ENCODE measurements at places on chromosomes 16 and 17.

- no peak for DNase-seq
These were observed 31.8 kb upstream of the NSRP1 start for GRCh38 chr17:30084788-30085187.

DNA sequence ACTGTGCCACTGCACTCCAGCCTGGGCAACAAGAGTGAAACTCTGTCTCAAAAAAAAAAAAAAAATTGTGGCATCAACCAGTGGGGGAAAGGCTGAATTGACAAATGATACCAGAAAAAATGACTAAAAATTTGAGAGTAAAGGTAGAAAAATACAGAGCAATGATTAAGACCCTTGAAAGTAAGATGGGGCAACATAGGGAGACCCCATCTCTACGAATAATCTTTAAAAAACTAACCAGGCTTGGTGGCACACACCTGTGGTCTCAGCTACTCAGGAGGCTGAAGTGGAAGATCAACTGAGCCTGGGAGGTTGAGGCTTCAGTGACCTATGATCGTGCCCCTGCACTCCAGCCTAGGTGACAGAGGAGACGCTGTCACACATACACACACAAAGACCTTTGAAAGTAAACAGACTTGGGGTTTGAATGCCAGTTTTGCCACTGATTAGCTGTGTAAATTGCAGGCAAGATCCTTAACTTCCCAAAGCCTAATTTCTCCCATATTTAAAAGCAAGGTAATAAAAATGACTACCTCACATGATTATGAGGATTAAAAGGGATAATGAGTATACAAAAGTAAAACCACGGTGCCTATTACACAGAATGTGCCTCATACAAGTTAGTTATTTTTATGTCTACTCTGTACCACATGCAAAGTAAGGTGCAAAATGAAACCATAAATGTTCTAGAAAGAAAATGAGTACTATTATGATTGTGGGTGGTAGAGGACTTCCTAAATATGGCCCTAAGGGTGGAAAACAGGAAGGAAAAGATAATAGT is 21.7 kb upstream of the PAFAH1B1 start:
- no peak for DNase-seq

- DNase-seq: no peak
These were observed 24.1 kb downstream of the CYB561 start for GRCh38 chr17:63421681-63422645.

DNA sequence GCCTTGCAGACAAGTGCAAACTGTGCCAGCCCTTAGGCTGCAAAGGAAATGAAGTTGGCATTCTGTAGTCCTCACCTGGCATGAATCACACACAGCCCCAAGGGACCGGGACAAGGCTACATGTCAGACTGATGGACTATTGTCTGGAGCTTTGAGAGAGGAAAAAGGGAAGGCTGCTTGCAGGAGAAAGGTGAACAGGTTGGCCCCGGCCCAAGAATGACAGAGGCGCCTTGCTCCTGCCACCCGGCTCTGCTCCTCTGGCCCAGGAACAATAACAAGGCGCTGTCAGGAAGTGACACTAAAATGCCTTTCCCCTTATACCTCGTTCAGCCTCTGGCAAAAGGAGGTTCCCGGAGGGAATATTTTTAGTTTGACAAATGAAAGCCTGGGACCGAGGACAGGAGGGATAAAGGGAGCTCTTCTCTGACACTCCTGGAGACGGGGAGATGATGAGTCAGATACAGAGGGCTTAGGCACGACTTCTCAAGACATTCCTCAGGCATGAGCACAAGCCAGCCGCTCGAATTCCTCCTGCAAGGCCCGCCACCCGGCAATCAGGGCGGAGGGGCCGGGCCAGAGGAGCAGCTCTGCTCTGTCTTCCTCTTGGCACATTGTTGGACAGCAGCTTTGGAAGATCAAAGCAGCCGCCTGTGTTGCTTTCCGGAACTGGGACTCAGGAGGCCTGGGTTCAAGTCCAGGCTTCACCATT is 105.8 kb downstream of the NOG start:
- DNase-seq: no peak

DNA sequence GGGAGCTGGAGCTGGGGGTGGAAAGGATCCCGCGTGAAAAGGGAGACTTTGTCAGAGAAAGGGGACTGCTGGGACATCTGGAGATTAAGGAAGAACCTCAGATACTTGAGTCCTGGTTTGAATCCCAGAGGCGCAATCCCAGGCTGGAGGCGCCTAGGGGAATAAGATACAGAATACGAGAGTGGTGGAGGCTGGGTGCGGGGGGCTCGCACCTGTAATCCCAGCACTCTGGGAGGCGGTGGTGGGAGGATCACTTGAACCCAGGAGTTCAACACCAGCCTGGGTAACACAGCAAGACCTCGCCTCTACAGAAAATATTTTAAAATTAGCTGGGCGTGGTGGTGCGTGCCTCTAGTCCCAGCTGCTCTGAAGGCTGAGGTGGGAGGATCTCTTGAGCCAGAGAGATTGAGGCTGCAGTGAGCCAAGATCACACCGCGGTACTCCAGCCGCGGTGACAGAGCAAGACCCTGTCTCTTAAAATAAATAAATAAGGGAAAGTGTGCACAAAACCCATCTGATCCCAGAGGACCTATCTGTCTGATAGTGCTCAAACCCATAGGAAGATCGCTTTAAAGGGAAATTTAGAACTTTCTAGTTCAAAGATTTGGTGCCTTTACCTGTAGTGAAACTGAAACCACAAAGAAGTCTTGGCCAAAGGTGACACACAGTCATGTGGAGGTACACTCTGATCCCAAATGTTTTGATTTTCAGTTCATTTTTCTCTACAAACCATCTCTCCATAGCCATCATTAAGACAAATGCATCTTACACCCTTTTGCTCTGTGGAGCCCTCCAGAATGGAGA is 617 bp upstream of the SCRN2 start:
- no peak for DNase-seq

DNA sequence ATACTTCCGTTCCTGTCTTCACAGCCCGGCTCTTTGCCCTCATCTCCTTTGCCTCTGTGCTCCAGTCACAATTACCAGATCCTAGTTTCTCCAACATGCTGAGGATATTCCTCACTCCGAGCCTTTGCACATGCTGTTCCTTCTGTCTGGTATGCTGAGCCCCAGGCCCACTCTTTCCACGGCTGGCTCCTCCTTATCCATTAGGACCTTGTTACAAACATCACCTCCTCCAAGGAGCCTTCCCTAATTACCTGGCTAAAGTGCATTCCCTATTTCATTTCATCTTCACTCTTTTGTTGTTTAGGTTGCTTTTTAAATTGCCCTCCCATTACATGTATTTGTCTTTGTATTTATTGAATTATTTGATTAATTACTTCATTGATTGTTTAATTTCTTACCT is 14.9 kb upstream of the ADGRG1 start:
- no peak for DNase-seq

DNA sequence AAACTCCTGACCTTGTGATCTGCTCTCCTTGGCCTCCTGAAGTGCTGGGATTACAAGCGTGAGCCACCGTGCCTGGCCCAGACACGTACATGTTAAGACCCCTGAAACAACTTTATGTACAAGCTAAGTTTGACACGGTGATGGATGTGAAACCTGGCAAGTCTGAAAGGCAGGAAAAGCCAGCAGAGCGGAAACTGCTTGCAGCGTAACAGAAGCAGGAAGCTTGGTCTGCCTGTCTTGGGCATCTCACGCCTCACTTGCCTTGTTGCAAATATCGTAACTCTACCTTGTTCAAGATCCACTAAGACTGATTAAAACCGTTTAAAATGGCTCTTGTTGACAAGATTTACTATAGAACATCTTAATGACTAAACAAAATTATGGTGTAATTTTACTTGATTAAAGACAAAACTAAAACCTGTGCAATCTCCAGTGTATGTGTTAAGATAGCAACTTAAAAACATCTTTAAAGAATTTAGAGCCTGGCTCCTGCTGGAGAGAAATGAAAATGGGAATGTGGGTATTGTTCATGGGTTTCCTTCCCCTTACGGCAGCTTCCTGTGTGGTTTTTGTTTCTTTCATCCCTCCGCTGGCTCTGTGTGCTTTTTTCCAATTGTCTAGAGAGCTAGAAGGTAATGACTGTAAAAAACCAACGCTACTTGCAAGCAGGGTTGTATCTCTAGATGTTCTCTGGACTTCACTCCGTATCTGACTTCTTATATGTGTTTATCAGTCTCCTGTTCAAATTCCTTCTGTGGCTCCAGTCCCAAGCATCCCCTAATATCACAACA is 477.6 kb downstream of the XYLT1 start:
- DNase-seq: peak; percentile 4

GRCh38 chr17:50594128-50594823 is 33.8 kb downstream of the CACNA1G start:
- DNase-seq: no peak

GRCh38 chr16:17994027-17994426 is 342.5 kb downstream of the NPIPA8 start:
- no peak for DNase-seq

- DNase-seq: no peak
These were observed 9.0 kb downstream of the HLF start for GRCh38 chr17:55273579-55274354.

DNA sequence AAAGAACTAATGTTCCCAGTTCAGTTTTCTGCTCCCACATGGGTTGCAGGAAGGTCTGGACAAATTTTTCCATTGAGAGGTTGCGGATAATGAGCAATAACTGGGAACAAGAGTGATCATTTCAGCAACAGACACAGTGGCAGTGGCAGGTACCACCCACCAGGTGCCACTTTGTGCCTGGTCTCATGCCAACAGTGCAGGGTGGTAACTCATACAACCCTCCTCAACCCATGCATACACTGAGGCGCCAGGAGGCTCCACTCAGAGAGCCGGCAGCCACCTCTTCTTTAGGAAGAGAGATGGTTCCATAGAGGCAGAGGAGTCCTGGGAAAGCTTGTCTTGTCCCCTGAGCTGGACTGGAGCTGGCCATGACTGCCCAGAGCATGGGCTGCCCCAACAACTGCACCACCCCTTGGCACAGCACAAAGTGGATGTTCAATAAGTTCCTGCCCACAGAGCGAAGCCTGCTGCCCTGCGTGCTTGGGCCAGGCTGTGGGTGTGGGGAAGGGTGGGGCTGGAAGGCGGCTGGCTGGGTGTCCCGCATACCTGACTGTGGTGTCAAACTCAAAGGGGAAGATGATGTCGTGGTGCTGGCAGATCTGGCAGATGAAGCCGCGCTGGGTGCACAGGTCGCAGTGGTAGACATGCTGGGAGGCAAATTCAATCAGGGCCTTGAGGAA is 6.4 kb upstream of the ARHGAP27 start:
- no peak for DNase-seq

- peak; percentile 84 for DNase-seq
These were observed 1.3 kb downstream of the ZNF821 start for GRCh38 chr16:71882505-71883167.

Measured in activated CD4-positive, alpha-beta T cell treated with anti-CD3 and anti-CD28 coated beads for 48 hours (primary cell).